ENCODE measurements at places on chromosomes 2 and 18.
A peak's percentile ranks its signal among the peaks of the same experiment; 100 is the strongest.

DNA sequence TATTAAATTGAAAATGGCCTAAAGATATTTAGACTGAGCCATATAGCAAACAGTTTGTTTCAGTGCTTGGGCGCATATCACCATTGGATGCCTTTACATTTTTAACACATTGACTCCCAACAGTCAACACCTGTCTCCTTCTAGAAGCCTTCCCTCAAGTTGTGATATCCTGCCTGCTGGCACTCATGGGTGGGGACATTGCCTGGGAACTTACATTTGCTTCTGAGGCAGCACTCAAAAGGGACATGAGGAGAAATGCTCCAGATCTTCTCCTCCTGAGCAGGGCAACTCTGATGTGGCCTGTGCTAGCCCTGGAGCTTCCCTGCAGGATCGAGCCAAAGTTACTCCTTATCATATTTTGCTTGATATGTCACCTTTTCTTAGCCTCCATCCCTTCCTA lies 392.2 kb downstream of the CDH7 start:
- no peak for DNase-seq

- no peak for DNase-seq
Measured at GRCh38 chr2:22035361-22035830, 911.6 kb downstream of the TDRD15 start.

- no peak for DNase-seq
Measured at GRCh38 chr18:44651478-44651877, 29.2 kb upstream of the SETBP1 start.

DNA sequence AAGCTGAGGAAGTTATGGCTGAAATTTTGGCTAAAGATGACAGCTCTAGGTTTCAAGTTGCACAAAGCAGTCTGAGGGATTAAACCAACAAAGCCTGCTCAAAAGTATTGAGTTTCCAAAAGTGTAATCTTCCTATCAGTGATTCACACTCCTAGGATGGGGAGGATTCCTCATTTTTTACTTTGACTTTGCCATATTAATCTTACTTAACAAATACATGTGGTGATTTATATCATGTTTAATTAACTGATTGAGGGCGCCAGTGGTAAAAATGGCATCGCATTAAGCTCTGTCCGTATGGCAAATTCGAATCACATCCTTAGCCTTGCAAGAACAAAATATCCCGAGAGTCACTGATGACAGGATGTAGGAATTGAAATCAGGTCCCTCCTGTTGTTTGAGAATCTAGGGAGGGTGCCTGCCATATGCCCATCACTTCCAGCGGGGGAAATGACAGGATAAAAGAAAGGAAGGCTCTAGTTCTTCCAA lies 78.1 kb upstream of the ETAA1 start:
- no peak for DNase-seq

DNA sequence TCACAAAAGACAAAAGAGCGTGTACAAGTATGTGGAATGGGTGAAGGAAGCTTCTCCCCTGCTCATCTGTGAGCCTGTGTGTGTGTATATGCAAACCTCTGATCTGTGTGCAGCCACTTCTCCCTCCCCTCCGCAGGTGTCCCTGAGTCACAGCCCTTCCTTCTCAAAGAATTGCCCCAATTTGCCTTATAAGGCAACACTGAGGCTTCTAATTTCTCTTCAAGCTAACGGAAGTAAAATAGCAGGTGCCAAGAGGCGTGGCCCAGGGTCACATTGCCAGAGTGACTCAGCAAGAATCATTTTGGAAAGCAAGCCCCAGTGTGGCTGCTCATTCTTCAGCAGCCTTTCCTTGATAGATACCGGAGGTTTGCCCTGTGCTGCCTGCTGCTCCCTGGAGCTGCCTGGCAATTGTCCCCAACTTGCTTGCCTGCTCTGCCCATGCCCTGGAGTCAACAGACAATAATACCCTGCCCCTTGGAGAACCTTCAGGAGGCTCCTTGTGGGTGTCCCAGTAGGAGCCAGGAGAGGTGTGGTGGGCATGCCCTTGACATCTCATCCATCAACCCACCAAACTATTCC lies 37.3 kb upstream of the BMP10 start:
- DNase-seq = peak; percentile 83

DNA sequence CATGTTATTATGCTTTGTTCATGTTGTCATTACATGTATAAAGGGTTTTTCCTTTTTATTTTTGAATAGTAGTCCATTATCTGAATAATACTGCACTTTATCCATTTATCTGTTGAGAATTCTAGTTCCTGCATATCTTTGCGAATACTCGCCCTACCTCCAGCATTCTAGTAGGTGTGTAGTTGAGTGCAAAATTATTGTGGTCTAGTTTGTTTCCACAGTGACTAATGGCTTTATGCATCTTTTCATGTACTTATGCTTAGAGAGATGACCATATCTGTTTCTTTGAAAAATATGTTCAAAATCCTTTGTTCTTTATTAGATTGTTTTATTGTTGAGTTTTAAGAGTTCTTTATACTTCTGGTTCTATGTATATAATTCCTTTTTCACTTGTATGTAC lies 48.8 kb downstream of the EIF5B start:
- no peak for DNase-seq

GRCh38 chr2:178008636-178009289 lies 63.8 kb downstream of the PDE11A start:
- DNase-seq = peak; percentile 76

DNA sequence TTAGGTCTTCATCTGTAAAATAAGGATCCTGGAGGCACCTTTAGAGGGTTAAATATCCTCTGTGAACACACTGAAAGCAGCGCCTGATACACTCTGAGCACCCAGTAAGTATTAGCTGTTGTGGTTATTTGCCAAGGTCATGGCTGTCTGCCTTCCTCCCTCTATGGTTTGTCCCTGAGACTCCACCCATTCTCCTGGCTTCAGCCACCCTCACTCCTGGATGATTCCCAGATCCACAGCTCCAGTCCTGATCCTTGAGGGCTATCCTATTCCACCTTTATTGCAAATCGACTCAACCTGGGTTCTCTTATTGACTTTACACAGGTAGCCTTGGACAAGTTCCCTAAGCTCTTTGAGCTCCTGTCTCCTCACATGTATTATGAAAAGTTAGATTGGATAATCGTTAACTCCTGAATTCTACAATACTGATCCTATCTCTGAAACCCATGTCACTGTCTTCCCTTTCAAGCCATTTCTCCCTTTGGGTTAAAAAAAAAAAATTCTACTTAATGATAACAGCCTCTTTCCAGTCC lies 162.3 kb downstream of the LAMA3 start:
- DNase-seq = no peak

- DNase-seq = no peak
Measured at GRCh38 chr2:62858231-62858832, 152.8 kb downstream of the EHBP1 start.

DNA sequence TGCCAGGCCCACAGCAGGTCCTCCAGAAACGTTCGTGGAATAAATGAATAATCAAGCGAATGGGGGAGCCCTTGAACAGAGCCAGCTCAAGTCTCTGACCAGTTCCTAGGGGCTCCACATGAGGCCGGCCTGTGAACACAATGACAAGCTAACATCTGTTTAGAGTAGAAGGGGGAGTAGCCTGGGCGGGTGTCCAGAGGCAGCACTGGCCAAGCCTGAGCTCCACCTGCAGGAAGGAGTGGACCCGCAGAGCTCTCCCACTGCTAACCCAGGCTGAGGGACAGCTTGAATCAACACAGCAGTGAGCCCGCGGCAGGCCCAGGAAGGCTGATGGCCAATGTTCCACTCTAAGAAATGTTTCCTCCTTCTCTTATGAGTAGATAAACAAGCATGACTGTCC lies 234.8 kb upstream of the RAB6C start:
- no peak for DNase-seq

DNA sequence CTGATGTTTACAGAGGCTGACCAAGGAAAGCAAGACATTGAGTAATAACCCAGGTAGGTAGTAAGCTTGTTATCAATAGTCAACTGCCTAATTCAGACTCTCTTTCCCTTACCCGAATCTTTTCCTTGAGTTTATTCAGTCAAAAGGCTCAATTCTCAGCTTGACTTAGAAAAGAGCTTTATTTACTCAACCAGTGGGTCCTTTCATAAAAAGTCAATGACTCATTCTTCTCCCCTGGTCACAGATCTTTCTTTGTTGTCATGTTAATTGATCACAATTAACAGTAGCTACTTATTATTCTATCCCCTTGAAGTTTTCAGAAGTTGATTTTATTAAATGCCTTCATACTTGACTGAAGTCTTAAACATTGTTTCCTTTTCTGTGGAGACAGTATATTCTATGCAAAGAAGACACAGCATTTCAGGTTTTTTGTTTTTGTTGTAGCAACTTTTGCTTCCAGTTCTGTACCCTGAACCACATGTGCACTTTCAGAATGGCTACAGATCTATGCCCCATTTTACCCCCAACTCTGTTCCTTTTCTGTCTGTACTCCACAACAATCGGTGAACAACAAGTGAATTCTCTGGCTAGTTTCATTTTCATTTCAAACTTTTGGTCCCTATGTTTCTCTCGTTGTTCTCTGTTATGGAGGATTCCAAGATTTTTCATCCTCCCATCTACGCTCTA lies 428.3 kb downstream of the NCKAP5 start:
- no peak for DNase-seq

DNA sequence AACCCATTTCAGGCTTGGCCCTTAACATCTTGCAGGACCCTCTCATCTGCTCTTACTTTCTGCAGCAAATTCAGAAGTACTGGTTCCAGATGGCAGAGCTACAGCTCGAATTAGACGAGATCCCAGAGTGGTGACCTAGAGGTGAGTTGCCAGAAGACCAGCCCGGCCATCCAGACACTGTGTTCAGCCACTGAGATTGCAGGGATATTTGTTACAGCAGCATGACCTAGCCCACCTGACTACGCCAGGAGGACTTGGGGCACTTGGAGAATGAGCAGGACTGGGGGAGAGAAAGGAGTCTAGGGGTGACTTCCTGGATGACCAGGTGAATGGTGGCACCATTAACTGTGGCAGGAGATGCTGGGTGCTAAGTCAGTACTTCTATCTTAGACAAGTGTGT lies 67.2 kb upstream of the ID2 start:
- DNase-seq = no peak

- DNase-seq = no peak
Measured at GRCh38 chr2:188416367-188416766, 124.7 kb downstream of the GULP1 start.

GRCh38 chr2:237486819-237487448 lies at the start of gene MLPH:
Gene MLPH (plus strand): TSS chr2:237487251. CDS start chr2:237493427, 6,176 bp downstream.
- no peak for DNase-seq

DNA sequence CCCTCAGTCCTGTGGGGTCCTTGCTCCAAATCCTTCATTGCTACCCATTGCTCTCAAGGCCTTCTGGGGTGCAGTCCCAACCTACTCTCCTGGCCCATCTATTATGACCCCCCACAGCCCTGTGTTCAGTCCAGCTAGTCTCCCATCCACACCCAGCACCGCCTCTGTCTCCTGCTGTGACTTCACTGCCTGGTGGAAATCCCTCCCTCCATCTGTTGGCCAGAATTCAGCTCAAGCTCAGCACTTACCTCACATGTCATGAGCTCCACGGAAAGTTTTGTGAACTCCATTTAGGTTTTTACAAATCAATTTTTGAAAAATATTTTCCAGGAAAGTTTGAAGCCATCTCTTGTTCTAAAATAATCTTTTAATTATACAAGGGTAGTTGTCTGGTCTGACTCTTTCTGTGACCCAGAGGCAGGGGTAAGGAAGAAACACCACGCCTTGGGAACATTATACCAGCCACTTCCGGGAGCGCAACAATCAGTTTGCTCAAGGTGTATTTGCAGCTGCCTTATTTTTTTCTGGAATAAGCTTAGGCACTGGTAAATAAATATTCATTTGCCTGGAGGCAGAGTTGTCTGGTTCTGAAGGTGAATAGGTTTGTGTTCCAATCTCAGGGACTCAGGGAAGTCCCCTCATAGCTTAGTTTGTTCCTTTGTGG lies 110.8 kb downstream of the VIT start:
- no peak for DNase-seq

GRCh38 chr2:21694079-21694878 lies 570.5 kb downstream of the TDRD15 start:
- DNase-seq = no peak

DNA sequence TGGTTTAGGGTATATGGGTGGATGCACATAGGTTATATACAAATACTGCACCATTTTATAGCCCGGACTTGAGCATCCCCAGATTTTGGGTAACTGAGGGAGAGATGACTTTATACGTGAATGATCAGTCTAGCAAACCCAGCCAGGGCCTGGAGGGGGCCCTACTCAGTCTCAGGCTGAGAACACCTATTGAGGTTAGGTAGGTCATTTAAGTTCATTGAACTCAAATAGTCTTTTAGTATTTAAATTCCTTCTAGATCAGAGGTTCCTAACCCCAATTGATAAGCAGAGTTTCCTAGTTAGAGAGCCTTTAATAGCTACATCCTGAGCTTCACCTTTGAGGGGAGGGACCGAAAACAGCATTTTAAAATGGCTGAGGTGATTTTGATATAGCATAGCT lies 487.0 kb downstream of the DCC start:
- no peak for DNase-seq

DNA sequence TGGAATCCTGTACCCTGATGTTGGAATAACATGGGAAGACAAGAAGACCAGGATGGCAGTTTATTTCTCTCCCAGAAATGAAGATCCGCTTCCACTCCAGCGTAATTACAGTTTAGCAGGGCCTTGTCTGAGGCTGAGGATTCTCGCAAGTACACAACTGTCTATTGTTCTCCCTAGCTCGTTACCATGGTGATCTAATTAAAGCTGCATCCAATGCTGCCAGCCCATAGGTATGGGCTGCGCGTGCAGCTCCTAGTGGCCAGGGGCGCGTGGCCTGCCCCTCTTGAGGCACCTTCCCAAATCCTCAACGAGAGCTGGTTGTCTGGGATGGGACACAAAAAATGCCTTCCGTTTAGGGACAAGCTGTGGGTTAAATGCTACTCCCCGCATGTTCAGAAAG lies 344.9 kb downstream of the CYRIA start:
- DNase-seq = no peak

DNA sequence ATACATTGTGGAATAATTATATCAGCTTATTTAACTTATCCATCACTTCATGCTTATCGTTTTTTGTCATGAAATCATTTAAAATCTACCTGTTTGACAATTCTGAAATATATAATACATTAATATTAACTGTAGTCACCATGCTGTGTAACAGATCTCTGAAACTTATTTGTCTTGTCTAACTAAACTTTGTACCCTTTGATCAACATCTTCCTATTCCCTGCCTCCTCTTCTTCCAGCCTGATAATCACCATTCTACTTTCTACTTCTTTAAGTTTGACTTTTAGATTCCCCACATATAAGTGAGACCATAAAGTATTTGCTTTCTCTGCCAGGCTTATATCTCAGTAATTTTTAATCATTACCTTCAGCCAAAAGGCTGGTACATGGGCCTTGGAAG lies 134.2 kb upstream of the LINC00305 start:
- DNase-seq = no peak

All from NCI-H2107 (cell line).